WTC11 (cell line): ENCODE measurements at places on chromosomes 6 and 20. TPM values are rescaled to one million over a fixed set of nuclear protein-coding genes. Genes with fewer than 3 reads are reported as not detected.

DNA sequence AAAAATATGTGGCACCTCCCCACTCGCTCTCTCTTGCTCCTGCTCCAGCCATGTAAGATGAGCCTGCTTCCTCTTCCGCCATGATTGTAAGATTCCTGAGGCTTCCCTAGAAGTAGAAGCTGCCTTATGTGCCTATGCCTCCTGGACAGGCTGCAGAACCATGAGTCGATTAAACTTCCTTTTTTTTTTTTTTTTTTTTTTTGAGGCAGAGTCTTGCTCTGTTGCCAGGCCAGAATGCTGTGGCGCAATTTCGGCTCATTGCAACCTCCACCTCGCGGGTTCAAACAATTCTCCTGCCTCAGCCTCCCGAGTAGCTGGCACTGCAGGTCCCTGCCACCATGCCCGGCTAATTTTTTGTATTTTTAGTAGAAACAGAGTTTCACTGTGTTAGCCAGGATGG is 112.5 kb downstream of the FAM217A start:
- no peaks in the 10 kb centered on the region for H3K36me3 ChIP-seq
- no peaks in the 10 kb centered on the region for H3K4me1 ChIP-seq
- no peak for DNase-seq
- H3K4me3 ChIP-seq = no peak overlapping the region
- H3K27me3 ChIP-seq = no peaks in the 10 kb centered on the region; the same call in 1 of the 2 replicates
- H3K27ac ChIP-seq = no peak overlapping the region

- peaks cover 11% of the 10 kb centered on the region for H3K4me1 ChIP-seq
- DNase-seq = no peak
- peaks cover 4% of the 10 kb centered on the region; the same call in 1 of the 2 replicates for H3K27me3 ChIP-seq
- no peak overlapping the region for H3K4me3 ChIP-seq
- H3K27ac ChIP-seq = no peak overlapping the region
- no peaks in the 10 kb centered on the region for H3K36me3 ChIP-seq
Observed at GRCh38 chr20:16842486-16843120, 94.4 kb downstream of the OTOR start.

DNA sequence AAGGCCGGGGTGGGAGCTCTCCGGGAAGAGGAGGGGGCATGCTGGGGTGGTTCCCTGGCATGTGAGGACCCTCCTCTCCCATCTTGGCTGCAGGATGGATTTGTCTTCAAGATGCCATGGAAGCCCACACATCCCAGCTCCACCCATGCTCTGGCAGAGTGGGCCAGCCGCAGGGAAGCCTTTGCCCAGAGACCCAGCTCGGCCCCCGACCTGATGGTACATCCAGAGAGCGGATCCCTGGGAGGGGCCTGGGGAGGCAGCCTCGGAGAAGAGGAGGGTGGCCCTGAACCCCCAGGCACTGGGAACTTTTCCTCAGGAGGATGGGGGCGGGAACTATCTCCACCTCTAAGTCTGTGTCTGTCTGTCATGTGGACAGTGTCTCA is 4.8 kb downstream of the CDC25B start:
- H3K36me3 ChIP-seq = peaks cover 46% of the 10 kb centered on the region
- no peaks in the 10 kb centered on the region for H3K27me3 ChIP-seq
- no peak overlapping the region for H3K4me3 ChIP-seq

CPXM1 gene
- total RNA-seq = 51.2 to 57.1 TPM (median 54.6 TPM) in 3 replicates

DNA sequence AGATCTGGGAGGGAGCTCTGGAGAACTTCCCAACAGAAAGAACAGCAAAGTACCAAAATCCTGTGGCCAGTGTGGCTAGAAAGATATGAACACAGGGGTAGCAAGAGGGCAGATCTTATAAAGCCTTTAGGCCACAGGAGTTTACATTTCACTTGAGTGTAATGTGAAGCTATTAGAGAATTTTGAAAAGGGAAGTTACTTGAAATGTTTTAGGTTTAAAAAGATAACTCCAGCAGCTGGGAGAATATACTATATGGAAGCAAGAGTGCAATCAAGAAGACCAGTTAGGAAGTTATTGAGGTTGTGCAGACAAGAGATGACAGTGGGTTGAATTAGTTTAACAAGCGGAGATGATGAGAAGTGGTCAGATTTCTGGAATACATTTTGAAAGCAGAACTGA is 7.9 kb downstream of the SUPT3H start:
- H3K4me1 ChIP-seq = peaks cover 18% of the 10 kb centered on the region
- no peaks in the 10 kb centered on the region for H3K27me3 ChIP-seq
- no peak overlapping the region for H3K27ac ChIP-seq
- H3K4me3 ChIP-seq = no peak overlapping the region
- H3K36me3 ChIP-seq = no peaks in the 10 kb centered on the region
